Esophagus muscularis mucosa (tissue), 4 donors: ENCODE measurements at places on chromosomes 2 and 18.

GRCh38 chr2:98550165-98550564 is 58.1 kb downstream of the COA5 start:
- H3K27ac ChIP-seq = no peak overlapping the region
- H3K4me3 ChIP-seq = no peak overlapping the region
- H3K4me1 ChIP-seq = no peaks in the 10 kb centered on the region
- H3K27me3 ChIP-seq = no peaks in the 10 kb centered on the region
- no peak for DNase-seq
- H3K36me3 ChIP-seq = peaks cover 100% of the 10 kb centered on the region

DNA sequence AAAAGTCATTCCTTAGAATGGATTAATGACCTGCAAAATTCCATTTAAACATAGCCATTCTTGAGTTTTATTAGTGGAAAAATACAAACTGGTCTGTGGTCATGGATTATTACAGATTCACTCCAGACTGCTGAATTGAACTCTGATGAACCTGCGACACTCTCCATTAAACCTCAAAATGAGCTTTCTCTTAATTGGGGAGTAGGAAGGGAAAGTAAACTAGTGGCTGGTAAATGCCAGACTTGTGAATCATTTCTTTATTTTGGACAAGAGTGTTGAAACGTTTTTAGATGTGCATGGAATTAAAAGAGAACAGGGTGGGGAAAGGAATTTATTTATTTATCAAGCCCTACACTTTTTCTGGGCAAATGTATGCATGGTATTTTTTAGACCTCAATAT is 321.2 kb upstream of the FANCL start:
- H3K27me3 ChIP-seq = no peaks in the 10 kb centered on the region
- H3K4me1 ChIP-seq = no peaks in the 10 kb centered on the region
- DNase-seq = no peak
- no peak overlapping the region for H3K4me3 ChIP-seq
- H3K27ac ChIP-seq = no peak overlapping the region
- no peaks in the 10 kb centered on the region for H3K36me3 ChIP-seq

GRCh38 chr2:183389546-183390080 is 265.4 kb downstream of the NUP35 start:
- H3K4me3 ChIP-seq = no peak overlapping the region
- no peaks in the 10 kb centered on the region for H3K27me3 ChIP-seq
- no peak for DNase-seq
- no peaks in the 10 kb centered on the region for H3K4me1 ChIP-seq
- no peaks in the 10 kb centered on the region for H3K36me3 ChIP-seq

GRCh38 chr18:47081578-47081977 is 46.2 kb upstream of the ELOA2 start:
- H3K27ac ChIP-seq = no peak overlapping the region
- H3K27me3 ChIP-seq = no peaks in the 10 kb centered on the region
- no peaks in the 10 kb centered on the region for H3K4me1 ChIP-seq
- no peak overlapping the region for H3K4me3 ChIP-seq

- no peak overlapping the region for H3K4me3 ChIP-seq
- H3K4me1 ChIP-seq = peaks cover 59% of the 10 kb centered on the region
- DNase-seq = no peak
- H3K36me3 ChIP-seq = no peaks in the 10 kb centered on the region
Observed at GRCh38 chr2:42921147-42921520, 128.8 kb upstream of the HAAO start.

DNA sequence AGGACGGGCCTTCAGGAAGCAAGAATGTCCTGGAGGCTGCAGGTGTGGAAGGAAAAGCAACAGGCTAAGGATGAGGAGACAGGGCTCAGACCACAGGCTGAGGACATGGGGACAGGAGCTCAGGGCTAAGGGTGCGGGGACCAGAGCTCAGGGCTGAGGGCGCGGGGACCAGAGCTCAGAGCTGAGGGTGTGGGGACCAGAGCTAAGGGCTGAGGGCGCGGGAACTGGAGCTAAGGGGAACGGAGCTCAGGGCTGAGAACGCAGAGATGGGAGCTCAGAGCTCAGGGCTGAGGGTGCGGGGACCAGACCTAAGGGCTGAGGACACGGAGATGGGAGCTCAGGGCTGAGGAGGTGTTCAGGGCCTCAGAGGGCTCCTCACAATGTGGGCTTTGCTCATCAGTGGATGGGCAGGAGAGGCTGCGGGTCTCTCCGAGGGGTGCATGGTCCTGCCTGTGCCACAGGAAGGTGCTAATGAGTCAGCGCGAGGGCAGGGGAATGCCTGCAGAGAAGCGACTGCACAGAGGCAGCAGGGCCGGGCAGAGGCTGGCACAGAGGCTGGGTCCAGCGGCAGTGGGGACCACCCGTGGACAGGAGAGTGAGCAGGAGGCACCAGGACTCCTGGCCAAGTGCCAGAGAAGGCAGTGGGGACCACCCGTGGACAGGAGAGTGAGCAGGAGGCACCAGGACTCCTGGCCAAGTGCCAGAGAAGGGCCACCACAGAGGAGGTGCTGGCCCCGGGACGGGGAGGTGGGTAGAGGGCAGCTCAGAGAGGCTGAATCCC is 271.7 kb downstream of the TWIST2 start:
- peak overlapping the region; percentile 23 for H3K27ac ChIP-seq
- H3K27me3 ChIP-seq = no peaks in the 10 kb centered on the region
- H3K4me3 ChIP-seq = no peak overlapping the region
- no peak for DNase-seq
- H3K36me3 ChIP-seq = peaks cover 12% of the 10 kb centered on the region

DNA sequence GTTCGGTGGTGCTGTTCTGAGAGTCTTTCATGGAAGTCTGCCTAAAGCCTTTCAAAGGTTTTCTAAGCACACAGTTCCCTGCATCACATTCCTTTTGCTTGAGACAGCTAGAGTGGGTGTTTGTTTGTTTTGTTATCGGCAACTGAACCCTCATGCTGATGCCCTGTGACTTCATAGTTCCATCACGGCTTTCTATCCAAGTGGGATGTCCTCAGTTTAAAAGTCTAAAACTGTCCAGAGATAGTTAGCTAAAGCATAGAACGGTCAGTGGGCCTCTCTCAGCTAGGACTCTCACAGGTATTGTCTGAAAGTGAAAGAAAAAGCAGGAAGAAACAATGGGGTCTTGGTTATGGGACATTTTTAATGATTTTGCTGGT is 337.3 kb downstream of the OSR1 start:
- no peaks in the 10 kb centered on the region for H3K27me3 ChIP-seq
- H3K4me3 ChIP-seq = no peak overlapping the region
- no peaks in the 10 kb centered on the region for H3K36me3 ChIP-seq
- H3K27ac ChIP-seq = no peak overlapping the region
- no peak for DNase-seq
- H3K4me1 ChIP-seq = no peaks in the 10 kb centered on the region

GRCh38 chr2:145374165-145374564 is 854.2 kb upstream of the ZEB2 start:
- H3K27me3 ChIP-seq = no peaks in the 10 kb centered on the region
- no peaks in the 10 kb centered on the region for H3K4me1 ChIP-seq
- DNase-seq = no peak
- H3K27ac ChIP-seq = no peak overlapping the region
- no peak overlapping the region for H3K4me3 ChIP-seq

GRCh38 chr2:46171996-46172546 is 125.1 kb upstream of the EPAS1 start:
- no peaks in the 10 kb centered on the region for H3K36me3 ChIP-seq
- H3K4me1 ChIP-seq = peaks cover 21% of the 10 kb centered on the region
- H3K27ac ChIP-seq = peak overlapping the region; percentile 41
- H3K4me3 ChIP-seq = no peak overlapping the region

DNA sequence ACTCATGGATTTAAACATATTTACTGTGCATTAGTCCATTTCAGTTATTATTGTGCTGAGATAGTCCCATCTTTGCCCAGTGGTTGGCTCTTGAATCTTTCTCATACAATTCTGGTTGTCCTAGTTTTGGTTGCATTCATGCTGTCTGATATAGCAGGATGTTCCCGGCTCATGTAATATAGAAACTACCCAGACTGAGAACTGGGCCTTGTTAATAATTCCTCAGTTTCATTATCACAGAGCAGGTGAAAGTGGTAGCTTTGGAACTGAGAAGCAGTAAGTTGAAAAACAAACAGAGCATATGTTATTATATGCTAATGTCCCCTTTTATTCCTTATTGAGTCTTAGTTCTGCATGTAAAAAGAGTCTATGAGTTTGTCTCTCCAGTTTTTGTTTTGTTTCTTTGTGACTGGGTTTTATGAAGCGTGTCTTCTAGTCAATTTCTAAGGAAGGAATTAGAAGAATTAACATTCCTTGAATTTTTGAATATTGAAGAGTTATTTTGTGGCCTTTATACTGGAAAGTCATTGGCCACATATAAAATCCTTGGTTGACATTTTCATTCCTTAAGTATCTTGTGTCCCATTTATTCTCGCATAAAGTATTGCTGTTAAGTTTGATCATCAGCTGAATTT is 43.3 kb downstream of the EIF5B start:
- H3K4me1 ChIP-seq = no peaks in the 10 kb centered on the region
- H3K4me3 ChIP-seq = no peak overlapping the region
- no peaks in the 10 kb centered on the region for H3K27me3 ChIP-seq
- no peak for DNase-seq
- H3K27ac ChIP-seq = no peak overlapping the region
- peaks cover 90% of the 10 kb centered on the region for H3K36me3 ChIP-seq

DNA sequence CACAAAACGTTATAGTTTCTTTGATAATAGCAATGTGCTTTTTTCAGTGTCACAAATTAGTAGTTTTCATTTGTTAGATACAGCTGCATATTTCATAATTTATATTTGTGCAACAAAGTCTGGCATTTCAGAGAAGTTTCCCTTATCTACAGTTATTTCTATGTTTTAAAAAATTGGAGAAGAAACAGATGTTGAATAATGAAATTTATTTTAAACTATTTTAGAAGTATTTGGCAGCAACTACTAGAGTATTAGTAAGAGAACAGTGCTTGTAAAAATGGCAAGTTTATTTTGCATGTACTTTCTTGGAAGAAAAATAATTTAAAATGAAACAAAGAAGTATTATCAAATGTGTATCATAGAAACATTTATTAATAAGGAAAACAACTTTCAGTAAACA is 68.6 kb upstream of the COL5A2 start:
- no peaks in the 10 kb centered on the region for H3K36me3 ChIP-seq
- no peak for DNase-seq
- H3K27me3 ChIP-seq = no peaks in the 10 kb centered on the region
- no peak overlapping the region for H3K4me3 ChIP-seq
- H3K4me1 ChIP-seq = no peaks in the 10 kb centered on the region

GRCh38 chr2:36450466-36451196 is 95.1 kb downstream of the CRIM1 start:
- H3K4me3 ChIP-seq = no peak overlapping the region
- H3K27ac ChIP-seq = peak overlapping the region; percentile 79
- no peaks in the 10 kb centered on the region for H3K27me3 ChIP-seq
- peaks cover 26% of the 10 kb centered on the region for H3K36me3 ChIP-seq

DNA sequence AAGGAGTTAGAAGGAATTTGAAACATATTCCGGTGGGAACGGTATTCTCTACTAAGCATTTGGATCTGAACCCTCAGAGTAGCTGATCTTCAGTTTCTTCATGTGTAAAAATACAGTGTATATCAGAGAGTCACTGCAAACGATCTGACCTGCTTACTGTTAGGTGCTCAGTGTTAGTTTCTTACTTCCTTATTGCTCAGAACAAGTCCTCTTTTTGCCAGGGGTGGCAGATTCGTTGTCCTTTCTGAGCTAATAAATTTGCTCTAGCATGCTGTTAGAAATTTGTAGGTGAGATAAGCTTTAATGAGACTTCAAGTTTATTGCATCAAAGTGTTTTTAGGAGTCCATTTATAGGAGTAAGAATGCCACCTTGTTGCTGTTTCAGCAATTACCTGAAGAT is 15.8 kb downstream of the PLEKHA3 start:
- H3K27me3 ChIP-seq = no peaks in the 10 kb centered on the region
- no peak overlapping the region for H3K4me3 ChIP-seq

DNA sequence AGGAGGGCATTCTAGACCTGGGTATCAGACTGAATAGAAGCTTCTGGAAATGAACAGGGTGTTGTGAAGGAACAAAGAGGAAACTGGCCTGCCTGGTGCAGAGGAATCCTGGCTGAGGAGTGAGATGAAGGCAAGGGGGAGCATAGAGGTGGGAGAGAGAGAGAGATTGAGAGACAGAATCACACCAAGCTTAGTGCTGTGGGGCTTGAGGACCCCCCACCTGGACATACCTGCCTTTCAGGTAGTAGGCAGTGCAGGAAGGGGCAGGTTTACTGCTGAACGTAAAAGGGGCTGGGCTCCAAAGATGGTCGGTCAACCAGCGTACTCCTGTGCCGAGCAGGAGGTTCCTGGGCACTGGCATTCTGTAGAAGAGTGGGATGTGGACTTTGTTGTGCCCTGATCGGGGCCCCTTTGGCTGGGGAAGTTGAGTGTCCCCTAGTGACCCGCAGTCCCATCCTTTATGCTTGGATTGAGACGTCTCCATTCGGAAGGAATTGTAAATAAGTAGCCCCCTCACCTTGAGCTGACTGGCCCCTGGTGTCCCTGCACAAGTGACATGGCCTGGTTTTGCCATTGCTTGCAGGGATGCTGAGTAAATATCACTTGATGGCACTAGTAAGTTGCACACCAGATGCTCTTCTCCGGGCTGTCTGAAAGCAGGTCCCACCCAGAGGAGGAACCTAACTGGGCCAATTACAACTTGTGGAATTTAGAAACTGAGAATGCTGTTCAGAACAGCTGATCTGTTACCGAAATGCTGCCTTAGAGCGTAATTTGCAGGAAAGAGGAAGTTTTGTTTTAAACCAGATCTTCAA is 1.4 kb downstream of the UBE2F start:
- no peaks in the 10 kb centered on the region for H3K27me3 ChIP-seq
- peak overlapping the region; percentile 85 for H3K4me3 ChIP-seq
- peak overlapping the region; percentile 83 for H3K27ac ChIP-seq
- DNase-seq = no peak

- H3K36me3 ChIP-seq = no peaks in the 10 kb centered on the region
- peaks cover 2% of the 10 kb centered on the region for H3K4me1 ChIP-seq
- no peak for DNase-seq
Observed at GRCh38 chr2:2650608-2651375, 319.7 kb upstream of the MYT1L start.

DNA sequence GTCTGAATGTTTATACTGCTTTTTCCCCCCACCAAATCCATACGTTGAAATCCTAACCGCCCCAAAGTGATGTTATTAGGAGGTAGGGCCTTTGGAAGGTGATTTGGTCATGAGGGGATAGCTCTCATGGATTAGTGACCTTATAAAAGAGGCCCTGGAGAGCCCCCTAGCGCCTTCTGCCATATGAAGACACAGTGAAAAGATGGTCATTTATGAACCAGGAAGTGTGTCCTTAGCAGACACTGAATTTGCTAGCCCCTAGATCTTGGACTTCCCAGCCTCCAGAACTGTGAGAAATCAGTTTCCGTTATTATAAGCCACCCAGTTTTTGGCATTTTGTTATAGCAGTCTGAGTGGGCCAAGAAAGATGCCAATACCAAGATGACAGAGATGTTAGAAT is 7.2 kb upstream of the TSN start:
- no peaks in the 10 kb centered on the region for H3K36me3 ChIP-seq
- H3K27me3 ChIP-seq = no peaks in the 10 kb centered on the region
- no peak overlapping the region for H3K27ac ChIP-seq
- no peak for DNase-seq
- no peaks in the 10 kb centered on the region for H3K4me1 ChIP-seq
- H3K4me3 ChIP-seq = no peak overlapping the region

- no peaks in the 10 kb centered on the region for H3K27me3 ChIP-seq
- no peak overlapping the region for H3K4me3 ChIP-seq
- no peaks in the 10 kb centered on the region for H3K36me3 ChIP-seq
- H3K4me1 ChIP-seq = no peaks in the 10 kb centered on the region
- H3K27ac ChIP-seq = no peak overlapping the region
Observed at GRCh38 chr2:238502088-238502810, 75.5 kb downstream of the ASB1 start.
